ENCODE measurements at places on chromosomes 7 and 10.

- DNase-seq: peak; percentile 44
Observed at GRCh38 chr7:92246360-92247101, 757 bp downstream of the ANKIB1 start.

DNA sequence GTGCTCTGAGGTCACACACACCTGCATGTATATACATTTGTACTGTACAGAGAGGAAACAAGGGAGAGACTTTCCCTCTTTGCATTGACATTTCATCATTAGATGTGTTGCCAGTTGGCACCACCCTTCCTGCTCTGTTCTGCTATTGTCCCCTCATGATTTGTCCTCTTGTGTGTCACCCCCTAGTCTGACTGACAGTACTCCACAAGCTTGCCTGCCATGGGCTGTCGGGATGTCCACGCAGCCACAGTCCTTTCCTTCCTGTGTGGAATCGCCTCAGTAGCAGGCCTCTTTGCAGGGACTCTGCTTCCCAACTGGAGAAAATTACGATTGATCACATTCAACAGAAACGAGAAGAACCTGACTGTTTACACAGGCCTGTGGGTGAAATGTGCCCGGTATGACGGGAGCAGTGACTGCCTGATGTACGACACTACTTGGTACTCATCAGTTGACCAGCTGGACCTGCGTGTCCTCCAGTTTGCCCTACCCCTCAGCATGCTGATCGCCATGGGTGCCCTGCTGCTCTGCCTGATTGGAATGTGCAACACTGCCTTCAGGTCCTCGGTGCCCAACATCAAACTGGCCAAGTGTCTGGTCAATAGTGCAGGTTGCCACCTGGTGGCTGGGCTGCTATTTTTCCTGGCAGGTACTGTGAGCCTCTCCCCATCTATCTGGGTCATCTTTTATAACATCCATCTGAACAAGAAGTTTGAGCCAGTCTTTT lies 9.4 kb downstream of the CLDN12 start:
- no peak for DNase-seq

GRCh38 chr7:139914306-139915267 lies 85.5 kb downstream of the TBXAS1 start:
- peak; percentile 32 for DNase-seq

- DNase-seq: no peak
Observed at GRCh38 chr10:49678827-49679479, 498 bp upstream of the C10orf53 start.

- DNase-seq: no peak
Observed at GRCh38 chr10:49572594-49573114, 33.7 kb upstream of the ERCC6 start.

DNA sequence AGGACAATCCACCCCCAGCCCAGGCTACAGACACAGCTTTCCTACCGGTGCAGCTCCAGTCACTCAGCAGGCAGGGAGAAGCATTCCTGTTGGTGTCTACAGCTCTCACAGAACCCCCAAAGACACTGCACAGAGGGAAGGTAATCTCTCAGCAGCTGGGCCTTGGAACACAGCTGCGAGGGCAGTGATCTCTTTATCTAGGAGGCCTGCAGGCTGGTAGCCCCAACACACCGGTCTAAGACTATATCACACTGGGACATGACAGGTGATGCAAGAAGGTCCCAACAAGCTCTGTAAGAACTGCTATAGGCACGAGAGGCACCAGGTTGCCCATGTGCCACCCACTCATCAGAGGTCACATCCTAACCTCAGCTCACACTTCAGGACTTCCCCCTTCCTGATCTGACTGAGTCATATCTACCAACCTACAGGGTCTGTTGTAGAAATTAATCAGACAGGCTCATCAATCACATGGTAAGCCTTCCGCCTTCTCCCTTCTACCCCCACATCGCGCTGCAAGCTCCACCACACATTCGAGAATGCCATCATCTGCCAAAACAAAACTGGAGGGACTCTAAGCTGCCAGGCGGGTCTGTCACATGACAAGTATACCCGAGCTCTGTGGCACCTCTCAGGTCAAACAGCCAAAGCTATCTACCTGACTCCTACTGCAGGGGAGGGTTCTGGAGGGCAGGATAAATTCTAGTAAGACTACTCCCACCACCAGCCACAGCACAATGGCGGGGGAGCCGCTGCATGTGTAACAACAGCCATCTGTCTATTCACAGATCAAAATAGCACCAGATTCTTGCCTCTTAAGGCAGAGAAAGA lies 26.1 kb downstream of the FAM53B start:
- DNase-seq: no peak

DNA sequence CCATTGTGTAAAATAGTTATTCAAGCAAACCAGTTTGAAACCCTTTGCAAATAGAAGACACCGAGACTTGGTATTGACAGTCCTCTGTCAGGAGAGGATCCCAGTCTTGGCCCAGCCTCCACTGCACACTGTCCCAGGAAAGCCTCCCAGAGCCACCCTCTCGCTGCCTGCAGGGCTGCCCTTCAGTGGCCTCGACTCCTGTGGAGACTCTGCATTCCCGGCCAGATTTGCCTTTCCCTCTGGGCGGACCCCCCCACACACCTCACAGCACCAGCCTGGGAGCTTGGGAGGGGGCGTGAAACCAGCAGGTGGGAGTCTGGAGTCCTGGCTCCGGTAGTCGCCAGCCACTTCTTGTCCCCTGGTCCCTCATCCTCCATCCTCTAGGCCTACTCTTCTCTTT lies 48.7 kb downstream of the GRK5 start:
- DNase-seq: no peak

DNA sequence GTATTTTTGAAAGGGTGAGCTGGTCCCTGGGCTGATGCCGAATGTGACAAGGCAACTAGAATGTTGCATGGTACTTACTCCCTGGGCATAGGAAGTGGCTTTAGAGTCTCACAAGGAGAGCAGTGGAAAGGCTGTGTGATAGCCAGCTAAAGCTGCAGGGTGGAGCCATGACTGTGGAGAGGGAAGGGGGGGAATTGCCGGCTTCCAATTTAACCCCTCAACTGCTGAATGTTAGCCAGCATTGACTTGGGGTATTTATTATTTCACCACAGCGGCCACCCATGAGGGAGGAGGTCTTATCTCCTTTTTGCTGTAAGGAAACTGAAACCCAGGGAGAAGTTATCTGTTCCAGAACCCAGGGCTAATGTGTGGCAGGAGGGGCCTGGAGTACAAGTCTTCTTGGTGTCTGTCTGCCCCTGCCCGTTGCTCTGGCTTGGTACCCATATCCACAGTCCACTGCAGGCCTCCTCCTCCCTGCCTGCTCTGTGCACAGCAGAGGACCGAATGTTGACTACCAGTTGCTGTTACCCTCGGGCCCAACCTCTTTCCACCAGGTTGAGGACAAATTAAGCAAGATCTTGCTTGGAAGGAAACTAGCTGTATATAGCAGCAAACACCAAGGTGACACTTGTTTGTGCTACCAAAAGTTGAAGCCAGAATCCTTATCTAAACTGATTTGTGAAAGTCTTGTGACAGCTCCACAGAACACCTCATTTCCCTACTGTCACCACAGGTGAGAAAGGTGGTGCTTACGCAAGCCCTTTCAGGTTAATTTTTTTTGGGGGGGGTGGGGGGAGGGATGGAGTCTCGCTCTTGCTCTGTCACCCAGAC lies 37.6 kb downstream of the WBP1L start:
- no peak for DNase-seq

GRCh38 chr7:49001610-49002033 lies 77.3 kb downstream of the CDC14C start:
- DNase-seq: no peak

- no peak for DNase-seq
Observed at GRCh38 chr10:126342680-126343079, 45.6 kb downstream of the ADAM12 start.

DNA sequence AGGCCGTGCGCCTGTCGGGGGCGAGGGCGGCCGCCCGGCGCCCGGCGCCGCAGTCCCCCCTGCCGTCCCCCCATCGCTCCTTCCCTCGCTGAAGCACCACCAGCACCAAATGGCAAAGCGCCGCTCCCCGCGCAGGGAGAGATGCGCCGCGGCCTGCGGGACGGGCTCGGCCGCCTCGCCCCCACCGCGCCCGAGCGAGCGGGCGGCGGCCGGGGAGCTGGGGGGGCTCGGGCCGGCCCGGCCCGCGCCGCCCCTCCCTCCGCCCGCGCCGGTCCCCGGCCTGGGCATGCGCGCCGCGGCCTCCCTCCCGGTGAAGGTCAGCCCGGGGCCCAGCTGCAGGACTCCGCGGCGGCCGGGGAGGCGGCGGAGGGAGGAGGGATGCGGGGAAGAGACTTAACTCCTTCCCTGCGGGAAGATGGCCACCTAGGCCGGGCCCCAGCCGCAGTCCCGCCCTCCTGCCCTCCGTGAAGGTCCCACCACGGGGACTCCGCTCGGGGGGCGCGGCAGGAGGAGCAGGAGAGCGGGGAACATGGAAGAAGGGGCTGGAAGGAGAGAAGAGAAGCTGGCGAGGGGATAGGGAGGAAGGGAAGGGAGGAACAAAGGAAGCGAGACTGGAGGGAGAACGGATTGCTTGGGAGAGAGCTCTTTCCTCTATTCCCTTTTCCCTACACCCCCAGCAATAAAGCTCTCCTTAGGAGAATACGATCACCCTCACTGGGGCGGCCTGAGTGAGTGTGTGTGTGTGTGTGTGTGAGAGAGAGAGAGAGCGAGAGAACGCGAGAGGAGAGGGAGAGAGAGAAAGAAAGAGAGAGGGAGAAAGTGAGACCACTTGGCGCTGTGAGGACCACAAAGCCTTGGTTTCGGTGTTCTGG lies 3.4 kb upstream of the SMARCD3 start:
- DNase-seq: peak; percentile 94

DNA sequence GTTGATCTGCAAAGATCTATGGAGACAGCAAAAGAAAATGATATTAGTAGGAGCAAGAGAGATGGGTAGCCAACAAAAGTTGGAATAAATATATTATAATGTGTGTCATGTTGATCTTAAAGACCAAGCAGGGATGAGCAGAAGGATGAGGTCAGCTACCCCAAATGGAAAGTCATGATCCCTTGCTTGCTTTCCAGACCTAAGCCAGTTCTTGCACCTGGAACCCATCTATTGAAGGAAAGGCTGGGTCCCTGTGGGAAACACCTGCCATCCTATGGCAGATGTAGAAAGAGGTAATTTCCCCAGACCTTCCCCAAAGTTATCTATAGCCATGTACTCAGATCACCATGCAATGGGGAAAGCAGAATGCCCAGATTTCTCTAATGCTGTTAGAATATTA lies 52.5 kb downstream of the LYZL2 start:
- no peak for DNase-seq

DNA sequence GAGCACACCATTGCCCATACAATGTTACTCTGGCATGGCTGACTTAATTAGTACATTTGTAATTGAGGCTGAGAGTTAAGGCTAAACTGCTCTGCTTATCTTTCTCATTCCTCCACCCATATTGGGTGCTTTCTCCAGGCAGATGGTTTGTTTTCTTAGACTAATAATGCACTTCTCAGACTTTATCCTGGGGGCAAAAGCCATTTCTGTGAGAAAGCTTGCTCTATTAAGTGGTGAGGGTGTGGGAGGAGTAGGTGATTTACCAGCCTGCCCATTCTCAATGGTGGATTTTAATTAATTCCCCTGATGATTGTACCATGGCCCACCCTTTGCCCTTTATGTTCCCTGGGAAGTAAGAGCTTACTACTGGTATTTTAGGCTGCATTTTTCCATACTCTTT lies 174.8 kb downstream of the FOXP2 start:
- DNase-seq: no peak

- no peak for DNase-seq
Observed at GRCh38 chr7:27890205-27890849, 150.4 kb downstream of the TAX1BP1 start.

GRCh38 chr10:30902621-30903396 lies 128.9 kb downstream of the ZNF438 start:
- no peak for DNase-seq

DNA sequence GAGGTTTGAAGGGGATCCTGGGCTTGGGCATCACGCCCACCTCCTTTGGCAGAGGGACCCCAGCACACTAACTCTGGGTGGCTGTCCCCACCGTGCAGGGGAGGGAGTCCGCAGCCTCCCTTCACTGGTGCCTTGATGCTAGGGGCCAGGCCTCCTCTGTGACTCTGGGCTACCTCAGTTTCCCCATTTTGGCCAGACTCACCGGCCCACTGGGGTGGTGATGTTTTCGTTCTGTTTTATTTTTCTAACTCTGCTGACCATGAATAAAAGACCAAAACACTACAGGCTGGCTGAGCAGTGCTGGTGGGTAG lies 503 bp upstream of the TRIP6 start:
- DNase-seq: no peak

GRCh38 chr7:27095897-27096767 lies at the start of gene HOXA1:
Gene HOXA1, minus strand, starts transcription at chr7:27096000. Its CDS starts 88 bp downstream, at chr7:27095912.
- peak; percentile 99 for DNase-seq

DNA sequence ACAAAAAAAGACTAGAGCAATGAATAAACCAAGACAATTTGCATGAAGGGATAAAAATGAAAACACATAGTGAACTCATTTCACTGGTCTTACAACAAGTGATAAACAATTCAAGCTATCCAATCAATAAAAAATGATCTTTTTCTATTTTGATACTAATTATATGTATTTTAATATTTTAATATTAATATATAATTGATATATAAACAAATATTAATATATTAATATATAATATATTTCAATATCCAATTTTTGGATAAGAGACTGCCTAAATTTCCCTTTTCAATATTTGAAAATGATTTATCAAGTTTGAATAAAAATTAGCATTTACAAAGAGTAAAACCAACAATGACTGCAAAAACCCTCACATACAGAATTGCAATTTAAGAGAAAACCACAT lies 317.9 kb downstream of the GPR158 start:
- no peak for DNase-seq

- no peak for DNase-seq
Observed at GRCh38 chr10:93147281-93147680, 73.6 kb downstream of the CYP26A1 start.

- no peak for DNase-seq
Observed at GRCh38 chr10:49758249-49758930, 3.7 kb downstream of the OGDHL start.

DNA sequence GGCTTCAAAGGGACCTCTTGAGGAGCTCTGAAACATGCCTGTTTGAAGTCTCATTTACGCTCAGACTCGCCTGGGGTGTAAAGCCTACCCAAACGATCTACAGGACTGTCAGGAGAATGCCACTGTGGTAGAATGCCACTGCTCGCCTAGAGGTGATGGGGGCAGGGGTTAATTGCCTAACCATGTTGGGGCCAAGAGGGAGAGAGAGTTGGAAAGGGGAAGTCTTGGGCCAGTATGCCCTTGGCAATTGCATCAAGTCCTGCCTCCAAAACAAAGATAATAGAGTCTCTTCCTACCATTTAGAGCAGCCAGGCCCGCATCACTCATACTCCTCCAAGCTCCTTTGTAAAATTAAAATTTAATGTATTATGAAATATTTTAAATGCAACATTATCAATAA lies 25.2 kb downstream of the CDK1 start:
- no peak for DNase-seq

DNA sequence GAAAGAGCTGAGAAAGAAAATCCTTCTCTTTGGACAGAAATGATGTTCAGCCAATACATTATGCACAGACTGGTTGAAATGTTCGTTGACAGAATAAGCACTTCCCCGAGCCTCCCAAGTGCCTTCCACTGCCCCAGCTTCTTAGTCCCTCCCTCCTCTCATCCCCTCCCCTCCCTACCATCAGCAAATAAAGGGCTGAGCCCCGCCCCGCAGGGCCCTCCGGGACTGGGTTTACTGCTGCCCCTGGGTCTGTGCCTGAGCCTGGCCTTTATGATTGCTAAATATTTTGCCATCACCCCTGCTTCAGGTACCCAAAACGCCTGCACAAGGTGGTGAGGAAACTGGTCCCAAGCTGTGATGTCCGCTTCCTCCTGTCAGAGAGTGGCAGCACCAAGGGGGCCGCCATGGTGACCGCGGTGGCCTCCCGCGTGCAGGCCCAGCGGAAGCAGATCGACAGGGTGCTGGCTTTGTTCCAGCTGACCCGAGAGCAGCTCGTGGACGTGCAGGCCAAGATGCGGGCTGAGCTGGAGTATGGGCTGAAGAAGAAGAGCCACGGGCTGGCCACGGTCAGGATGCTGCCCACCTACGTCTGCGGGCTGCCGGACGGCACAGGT lies 28.1 kb downstream of the HKDC1 start:
- DNase-seq: no peak

Measured in AG08395 (cell line).